ENCODE measurements at places on chromosomes 16 and 17.

DNA sequence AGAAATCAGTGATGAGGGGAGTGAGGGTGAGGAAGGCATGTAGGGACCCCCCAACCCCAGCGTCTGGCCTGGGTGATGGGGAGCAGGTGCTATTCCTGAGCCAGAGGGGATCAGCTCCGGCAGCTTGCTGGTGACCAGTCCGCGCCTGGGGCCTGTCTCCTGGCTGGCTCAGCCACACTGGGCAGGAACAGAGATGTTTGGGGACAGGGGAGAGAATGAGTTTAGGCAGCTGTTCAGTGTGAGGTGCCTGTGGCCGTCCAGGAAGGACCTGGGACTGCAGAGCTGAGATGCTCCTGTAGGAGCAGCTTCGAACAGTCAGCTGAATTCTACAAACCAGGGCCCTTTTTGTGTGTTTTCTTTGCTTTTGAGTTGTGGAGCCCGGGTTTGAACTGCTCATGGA is 23.2 kb upstream of the SPNS2 start:
- DNase-seq = no peak

DNA sequence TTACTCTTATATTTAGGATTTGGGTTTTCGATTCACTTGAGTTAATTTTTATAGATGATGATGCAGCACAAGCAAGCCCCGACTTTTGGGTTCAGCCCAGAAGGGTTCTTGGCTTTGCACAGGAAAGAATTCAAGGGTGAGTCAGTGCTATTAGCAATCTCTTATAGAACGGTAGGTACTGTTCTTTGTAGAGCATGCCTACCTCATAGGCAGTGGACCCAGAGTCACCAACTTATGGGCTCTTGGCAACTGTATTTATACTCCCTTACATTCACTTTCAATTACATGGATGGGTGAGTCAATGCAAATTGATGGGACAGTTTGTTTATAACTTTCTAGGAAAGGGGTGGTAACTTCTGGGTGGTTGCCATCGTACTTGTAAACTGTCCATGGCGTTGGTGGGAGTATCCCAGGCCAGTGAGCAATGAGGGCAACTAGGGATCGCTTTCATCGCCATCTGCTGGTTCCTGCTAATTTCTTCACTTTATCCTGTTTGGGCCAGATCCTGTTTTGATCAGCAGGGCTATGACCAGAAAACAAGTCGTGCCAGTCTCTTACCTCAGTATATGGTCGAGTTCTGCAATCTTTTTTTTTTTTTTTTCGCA is 362.6 kb downstream of the CNTNAP4 start:
- DNase-seq = peak; percentile 24

GRCh38 chr16:73547552-73548403 is 499.9 kb upstream of the ZFHX3 start:
- DNase-seq = peak; percentile 59

- DNase-seq = no peak
Observed at GRCh38 chr16:81029930-81030604, 5.6 kb upstream of the ATMIN start.

- peak; percentile 69 for DNase-seq
Observed at GRCh38 chr16:88737298-88738150, 31.2 kb downstream of the CTU2 start.

GRCh38 chr16:89918453-89919347 is at the start of gene MC1R:
Gene MC1R, plus strand, starts transcription at chr16:89918862. Its CDS starts 397 bp downstream, at chr16:89919259.
- DNase-seq = no peak

- no peak for DNase-seq
Observed at GRCh38 chr16:89491238-89491869, 993 bp upstream of the ANKRD11 start.

- DNase-seq = no peak
Observed at GRCh38 chr17:21542991-21543390, 149.3 kb upstream of the KCNJ18 start.

DNA sequence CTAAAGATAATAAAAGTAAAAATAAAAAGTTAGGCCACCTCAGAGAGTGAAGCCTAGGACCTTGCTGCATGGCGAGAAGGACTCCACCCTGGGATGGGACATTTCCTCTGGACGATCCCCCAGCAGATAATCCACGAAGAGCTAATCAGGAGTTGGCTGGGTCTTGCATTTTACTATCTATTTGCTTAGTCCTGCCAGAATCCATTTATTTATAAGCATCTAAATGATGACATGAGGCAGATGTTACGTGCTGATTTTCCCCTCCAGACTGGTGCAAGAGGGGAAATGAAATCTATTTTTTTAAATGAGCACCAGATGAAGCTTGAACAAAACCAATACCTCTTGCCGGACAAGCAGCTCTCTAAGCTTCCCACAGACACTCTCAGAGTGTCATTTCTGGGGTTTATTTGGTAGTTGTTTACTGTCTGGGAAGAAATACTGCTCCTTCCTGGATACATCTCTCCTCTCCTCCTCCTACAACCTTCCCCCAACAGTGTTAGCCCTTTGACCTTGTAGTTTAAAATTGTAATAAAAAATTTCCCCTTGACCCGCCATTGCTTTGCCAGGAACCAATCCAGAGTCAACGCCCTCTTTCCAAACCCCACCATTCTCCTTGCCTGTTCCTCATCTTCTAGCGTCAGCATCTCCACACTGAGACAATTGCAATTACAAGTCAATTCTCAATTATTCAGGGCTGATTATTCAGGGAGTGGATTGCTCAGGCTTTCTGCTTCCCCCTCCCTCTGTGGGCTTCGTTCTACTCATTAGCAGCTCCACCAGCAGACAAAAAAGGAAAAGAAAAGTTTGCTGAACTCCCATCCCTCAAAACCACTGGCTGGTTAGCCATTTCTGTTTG is 63.0 kb downstream of the GSG1L start:
- peak; percentile 28 for DNase-seq

GRCh38 chr17:43020789-43021740 is 1.1 kb downstream of the VAT1 start:
- peak; percentile 43 for DNase-seq

DNA sequence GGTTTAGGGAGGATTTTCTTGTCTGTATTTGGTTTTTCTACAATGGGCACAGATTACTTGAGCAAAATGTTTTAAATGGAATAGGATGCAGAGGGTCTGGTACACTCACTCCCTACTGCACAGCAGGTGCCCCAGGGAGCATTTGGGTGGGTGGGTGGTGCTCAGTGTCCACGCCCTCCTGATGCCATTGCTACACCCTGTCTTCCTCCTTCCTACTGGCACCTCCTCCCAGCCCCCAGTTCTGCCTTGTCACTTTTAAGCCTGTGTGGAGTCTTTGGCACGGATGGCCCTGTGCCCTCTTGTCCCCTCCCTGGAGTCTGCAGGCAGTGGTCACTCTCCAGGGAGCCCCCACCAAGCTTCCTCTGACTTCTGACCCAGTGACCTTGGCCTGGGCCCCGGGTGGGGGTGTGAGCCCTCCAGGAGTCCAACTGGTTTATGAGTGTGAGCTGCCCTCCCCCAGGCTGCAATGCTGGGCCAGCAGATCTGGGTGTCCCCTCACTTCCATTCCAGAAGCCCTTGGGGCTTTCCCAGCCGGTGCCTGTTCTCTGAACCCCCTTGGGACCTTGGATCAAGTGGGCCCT is 15.5 kb downstream of the LLGL2 start:
- DNase-seq = no peak

- no peak for DNase-seq
Observed at GRCh38 chr17:3925684-3926485, 9.6 kb upstream of the P2RX1 start.

GRCh38 chr16:2953706-2954627 is 10.1 kb upstream of the KREMEN2 start:
- DNase-seq = no peak

DNA sequence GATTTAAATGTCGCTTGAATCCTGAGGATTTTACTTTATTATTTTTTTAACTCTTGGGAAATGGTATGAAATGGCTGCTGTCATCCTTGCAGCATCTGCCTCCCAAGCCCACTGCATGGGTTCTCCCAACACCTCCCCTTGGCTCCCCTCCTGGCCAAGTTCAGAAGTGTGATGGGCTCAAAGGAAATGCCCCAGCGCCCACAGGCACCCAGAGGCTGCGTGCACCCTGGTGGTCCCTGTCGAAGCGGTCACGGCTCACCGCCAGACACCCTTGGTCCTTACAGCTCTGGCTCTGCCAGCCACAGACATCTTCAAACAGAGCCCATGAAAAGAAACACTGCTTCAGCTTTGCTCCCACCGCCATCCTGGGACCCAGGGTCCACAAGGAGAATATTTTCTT is 334.7 kb downstream of the SOX9 start:
- DNase-seq = no peak

DNA sequence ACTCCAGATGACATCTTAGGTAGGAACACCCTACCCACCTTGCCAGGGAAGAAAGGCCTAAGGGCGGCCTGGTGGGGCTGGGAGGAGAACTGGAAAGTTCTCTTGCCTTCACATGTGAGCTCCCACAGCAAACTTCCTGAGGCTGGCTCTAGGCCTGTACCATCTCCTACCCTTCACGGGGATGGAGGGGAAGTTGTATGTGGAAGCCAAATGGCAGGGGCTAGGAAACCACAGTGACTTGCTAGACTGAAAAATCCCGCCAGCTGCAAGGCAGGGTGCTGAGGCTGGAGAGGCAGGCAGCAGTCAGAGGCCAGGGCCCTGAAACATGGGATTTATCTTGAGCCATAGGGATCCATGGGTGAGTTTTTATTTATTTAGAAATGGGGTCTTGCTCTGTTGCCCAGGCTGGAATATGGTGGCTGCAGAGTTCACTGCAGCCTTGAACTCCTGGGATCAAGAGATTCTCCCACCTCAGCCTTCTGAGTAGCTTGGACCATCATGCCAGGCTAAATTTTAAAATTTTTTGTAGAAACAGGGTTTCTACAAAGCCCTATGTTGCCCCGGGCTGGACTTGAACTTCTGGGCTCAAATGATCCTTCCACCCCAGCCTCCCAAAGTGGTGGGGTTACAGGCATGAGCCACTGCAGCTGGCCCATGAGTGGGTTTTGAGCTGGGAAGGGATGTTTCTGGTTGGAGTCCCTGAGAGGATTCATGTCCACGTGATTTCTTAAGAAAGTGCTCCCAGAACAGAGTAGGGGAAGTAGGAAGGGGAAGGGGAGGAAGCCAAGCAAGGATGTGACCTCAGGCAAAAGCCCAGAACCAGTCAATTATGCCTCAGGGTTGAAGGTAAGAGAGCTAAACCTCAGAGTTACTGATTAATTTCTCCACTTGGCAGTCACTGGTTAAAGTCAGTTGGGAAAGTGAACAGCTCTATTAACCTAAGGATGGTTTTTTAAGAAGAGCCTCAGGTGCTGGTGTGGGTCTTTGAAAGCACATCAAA is 4.0 kb upstream of the KAT8 start:
- no peak for DNase-seq

DNA sequence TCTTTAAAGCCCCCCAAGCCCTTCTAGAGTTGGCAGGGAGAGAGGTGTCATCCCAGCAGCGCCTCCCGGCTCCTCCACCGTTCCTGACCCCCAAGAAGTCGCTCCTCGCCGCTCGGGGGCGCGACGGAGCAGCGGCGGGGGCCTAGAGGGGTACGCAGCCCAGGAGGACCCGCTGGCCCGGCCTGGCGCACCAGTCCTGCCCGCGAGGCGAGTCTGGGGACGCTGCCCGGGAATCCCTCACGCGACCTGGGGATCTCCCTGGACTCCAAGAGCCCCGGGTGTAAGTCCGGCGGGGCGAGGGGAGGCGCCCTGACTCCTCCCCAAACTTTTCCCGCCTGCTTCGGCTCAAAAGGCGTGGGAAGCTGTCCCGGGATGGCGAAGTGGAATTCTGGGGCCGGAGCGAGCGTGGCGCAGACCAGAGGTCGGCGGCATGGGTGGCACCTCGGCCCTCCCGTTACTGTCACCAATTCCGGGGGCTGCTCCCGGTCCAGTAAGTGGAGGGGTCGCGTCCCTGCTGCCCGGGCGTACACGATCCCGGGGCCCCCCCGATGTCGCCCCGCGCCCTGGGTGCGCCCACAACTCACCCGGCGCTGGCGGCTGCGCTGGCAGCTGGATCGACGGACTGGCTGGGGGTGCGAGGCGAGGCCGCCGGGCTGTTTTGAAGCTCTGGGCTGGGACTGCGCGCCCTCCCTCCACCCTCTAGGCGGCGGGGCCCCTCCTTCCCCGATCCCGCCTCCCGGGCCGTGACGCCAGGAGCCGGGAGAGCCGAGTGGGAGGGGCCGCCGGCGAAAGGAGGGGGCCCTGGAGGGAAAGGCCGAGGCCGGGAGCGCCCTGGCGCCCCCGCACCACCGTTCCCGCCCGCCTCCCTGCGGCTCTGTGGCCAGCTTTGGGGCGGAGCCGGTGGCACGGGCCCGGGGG is at the start of gene EMP2:
Gene EMP2, minus strand, starts transcription at position 634 of the 918 bp plus-strand sequence. CDS start 32,981 bp downstream, outside the sequence.
- DNase-seq = peak; percentile 90

- no peak for DNase-seq
Observed at GRCh38 chr17:62732125-62732524, 76.0 kb downstream of the MARCHF10 start.

DNA sequence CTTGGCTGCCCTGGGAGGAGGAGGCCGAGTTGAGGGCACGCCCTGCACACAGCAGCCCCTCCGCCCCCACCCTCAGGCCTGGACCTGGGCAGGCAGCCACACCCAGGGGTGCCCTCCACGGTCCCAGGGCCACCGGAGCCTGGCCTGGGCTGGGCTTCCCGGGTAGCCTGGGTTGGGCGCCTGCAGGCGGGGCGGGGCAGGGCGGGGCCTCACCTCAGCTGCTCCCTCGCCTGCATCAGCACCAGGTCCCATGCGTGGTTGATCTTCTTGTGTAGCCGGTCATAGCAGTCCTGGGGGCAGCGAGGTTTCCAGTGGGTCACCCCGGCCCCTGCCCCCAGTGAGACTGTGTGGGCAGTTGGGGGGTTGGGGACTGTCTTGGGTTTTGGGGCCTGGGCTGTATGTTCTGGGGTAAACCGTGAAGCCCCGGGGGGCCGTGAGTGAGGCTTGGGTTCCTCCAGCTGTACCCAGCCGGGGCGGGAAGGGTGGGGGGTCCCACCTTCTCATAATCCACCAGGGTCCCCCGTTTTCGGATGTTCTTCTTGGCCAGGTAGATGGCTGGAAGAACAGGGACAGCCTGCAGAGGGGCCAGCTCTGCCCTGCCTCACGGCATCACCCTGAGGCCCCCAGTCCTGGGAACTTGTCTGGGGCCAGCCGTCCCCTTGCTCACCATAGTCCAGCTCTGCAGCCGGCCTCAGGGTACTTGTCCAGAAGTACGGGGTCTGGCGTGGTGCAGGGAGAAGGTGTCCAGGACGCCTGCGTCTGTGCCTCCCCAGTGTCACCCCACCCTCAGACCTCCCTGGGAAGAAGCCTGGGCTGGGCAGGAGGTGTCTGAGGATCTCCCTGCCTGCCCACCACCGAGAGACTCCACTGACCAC is 2.0 kb downstream of the RGS11 start:
- no peak for DNase-seq

- no peak for DNase-seq
Observed at GRCh38 chr16:28103516-28104170, 40.1 kb upstream of the GSG1L start.

- peak; percentile 71 for DNase-seq
Observed at GRCh38 chr17:67290711-67291291, 45.8 kb upstream of the HELZ start.

Measured in lung (tissue), 17 donors.